GM20000 (cell line): ENCODE measurements at places on chromosomes 2 and 18.

- no peak for DNase-seq
These were observed 359.9 kb downstream of the OSR1 start for GRCh38 chr2:18998491-18998890.

DNA sequence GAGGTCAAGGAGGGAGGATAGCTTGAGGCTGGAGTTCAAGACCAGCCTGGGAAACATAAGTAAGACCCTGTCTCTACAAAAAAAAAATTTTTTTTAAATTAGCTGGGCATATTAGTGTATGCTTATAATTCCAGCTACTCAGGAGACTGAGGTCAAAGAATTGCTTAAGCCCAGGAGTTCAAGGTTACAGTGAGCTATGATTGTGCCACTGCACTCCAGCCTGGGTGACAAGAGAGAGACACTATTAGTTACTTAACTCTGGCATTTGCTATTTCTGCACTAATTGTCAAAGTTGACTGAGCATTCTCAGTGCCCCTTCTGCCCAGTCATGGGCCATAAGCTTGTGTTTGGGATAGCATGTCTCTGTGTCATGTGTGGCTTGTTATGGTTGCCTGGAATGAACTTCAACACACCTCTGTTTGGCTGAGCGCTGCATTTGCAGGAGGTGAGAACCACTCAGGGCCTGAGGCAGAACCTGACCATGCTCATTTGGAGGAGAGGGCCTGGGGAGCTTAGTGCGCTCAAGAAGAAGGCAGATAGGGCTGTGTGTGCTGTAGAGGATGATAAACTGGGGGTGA, 77.7 kb downstream of the SH3RF3 start:
- DNase-seq: no peak

- DNase-seq: peak; percentile 17
These were observed 147.4 kb upstream of the PGAP1 start for GRCh38 chr2:197073701-197074433.

DNA sequence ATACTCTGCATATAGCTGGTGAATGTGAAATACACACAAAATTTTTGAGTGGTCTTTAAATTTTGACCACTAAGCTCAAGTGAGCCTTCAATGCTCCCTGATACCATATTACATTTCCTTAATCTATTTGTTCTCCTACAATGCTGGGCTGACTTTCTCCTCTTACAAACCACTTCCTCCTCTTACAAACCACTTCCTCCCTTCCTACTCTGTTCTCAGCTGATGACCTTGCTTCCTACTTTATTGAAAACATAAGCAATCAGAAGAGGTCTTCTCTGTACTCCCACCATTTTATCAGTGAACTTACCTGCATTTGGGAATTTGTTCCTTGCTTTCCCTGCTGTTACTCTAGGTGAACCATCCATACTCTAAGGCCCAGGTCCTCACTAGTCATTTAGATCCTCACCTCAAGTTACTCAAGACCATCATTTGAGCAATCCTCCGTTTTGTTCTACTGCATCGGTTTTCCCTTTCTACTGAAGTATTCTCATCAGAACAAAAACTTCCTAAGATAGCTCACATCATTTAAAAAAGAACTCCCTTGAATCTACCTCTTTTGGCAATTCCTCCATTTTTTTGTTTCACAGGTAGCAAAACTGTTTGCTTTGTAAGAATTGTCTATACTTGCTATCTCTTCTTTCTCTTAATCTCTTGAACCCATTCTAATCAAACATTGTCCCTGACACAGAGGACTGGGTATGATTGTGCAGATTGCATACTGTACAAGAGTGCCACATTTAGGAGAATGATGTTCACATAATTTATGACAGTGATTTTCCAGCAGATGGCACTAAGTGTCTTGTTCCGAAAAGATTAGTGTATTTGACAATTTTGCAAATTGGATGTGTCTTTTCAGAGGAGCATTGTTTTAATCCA, 96.5 kb downstream of the EPB41L5 start:
- peak; percentile 23 for DNase-seq

- DNase-seq: no peak
These were observed 343.5 kb downstream of the RBM43 start for GRCh38 chr2:150917961-150918713.

GRCh38 chr2:154537024-154537423, 161.5 kb upstream of the KCNJ3 start:
- no peak for DNase-seq

DNA sequence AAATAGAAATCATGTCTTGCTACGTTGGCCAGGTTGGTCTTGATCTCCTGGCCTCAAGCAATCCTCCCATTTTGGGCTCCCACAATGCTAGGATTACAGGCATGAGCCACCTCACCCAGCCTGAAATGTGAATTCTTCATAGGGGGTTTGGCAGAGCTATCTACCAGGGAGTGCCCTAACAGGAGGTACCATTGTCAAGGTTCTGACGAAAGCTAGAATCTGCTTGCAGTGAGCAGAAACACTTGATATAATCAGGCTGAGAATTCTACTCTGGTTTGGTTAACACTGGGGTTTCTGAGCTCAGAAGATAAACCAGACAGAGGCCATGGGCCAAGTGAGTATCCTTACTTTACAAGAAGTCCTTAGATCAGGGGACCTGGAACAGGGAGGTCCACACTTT, 7.2 kb upstream of the LAMA3 start:
- no peak for DNase-seq

DNA sequence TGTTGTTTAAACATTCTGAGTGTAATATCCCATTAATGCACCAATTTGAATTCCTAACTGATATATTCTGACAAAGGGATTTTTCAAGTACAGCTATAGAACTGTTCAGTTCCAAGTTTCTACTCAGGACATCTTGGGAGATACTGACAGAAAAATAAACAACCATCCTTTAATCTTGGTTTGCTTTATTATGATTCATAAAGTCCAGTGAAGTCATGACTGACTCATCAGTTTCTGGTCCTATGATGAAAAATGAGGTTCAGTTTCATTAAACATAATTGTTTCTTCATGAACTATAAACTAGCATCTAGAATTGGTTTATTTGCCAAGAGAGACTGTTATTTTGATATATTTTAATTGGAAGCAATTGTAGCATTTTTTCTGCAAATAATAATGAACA, 896.2 kb downstream of the CCDC85A start:
- no peak for DNase-seq

GRCh38 chr2:218026676-218027425, 24.1 kb upstream of the TNS1 start:
- DNase-seq: no peak

GRCh38 chr2:239884051-239884405, 141.1 kb downstream of the NDUFA10 start:
- no peak for DNase-seq

- no peak for DNase-seq
These were observed 38.1 kb upstream of the RTN4 start for GRCh38 chr2:55088400-55088799.

DNA sequence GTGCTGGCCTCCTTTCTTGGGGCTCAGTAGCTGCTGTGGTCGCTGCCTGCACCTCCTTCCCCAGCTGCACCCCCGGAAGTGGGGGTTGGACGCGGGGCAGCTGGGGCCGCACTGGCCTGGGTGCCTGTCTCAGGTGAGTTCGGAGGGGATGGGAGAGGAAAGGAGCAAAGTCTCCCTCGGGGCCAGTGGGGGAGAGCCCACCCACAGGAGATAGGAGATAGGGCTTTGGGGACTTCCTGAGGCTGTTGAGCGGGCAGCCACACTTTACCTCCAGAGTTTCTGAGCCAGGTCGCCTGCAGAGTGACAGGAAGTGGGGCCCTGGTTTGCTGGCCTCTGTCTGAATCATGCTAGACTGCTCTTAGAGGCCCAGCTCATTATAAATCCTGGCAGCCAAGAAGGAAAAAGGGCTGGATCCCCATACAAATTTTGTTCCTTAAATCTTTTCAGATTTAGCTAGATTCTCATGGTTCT, 8.1 kb downstream of the MBP start:
- peak; percentile 70 for DNase-seq

- no peak for DNase-seq
These were observed 14.7 kb upstream of the ITGB6 start for GRCh38 chr2:160214461-160215445.

DNA sequence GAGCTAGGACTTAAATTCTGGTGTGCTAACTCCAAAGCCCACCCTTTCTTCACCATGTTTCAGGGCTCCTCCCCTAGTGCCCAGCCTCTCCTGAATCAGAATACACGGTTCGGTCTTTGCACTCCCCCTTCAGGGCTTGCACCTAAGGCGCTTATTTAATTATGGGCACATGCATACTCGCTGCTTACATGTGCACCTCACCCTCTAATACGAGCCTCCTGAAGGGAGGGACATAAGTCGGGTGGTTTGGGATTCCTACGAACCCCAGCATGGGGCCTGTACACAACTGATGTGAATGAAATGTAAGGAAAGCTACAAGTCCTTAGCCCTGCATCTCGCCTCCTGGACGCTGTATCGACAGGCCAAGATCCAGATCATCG, 435 bp downstream of the IFT172 start:
- no peak for DNase-seq
